Stimulated activated CD4-positive, alpha-beta T cell treated with anti-CD3 and anti-CD28 coated beads, TNF-alpha, amount 100 ng/mL, for 48 hours (primary cell): ENCODE measurements at places on chromosomes 5 and 9.

DNA sequence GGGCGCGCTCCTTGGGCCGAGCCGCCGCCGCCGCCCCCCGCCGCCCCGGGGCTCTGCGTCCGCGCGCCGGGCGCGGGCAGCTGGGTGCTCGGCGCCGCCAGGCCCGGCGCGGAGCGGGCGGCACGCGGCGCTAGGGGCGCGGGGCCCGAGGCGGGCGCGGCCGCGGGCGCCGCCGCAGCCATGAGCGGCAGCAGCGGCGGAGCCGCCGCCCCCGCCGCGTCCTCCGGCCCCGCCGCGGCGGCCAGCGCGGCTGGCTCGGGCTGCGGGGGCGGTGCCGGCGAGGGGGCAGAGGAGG is 351 bp downstream of the TRIO start:
- DNase-seq = no peak

- DNase-seq = no peak
Observed at GRCh38 chr5:72377910-72378638, 57.9 kb downstream of the PTCD2 start.

GRCh38 chr5:134132372-134133187 is 18.1 kb downstream of the TCF7 start:
- no peak for DNase-seq

- no peak for DNase-seq
Observed at GRCh38 chr9:36842560-36843530, 191.2 kb downstream of the PAX5 start.

DNA sequence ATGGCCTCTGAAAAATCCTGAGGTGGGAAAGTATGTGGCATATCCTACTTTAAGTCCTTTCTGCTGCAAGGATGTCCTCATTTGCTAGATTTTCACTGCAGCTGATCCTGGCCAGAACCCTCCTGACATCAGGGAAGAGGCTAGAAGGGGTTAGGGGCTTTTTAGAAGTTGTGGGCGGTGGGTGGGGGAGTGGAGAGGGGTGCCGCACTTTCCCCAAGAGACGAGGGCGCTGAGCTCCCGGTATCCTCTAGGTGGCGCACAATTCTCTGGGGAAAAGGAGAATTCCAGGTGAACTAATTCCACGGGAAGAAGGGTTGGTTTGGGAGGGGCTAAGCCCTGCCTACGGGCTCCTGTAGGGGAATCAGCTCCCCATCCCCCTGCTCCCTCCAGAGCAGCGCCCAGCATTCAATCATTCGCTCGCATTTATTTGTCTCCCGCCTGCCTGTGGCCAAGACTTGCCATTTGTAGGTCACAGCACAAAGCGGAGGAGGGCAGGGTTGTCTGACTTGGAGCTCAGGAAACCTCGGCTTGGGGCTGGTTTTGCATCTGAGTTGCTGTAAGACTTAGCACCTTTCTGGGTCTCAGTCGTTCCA is 42.9 kb upstream of the HAND1 start:
- DNase-seq = no peak

- DNase-seq = no peak
Observed at GRCh38 chr5:74626386-74627222, 13.9 kb downstream of the ENC1 start.

DNA sequence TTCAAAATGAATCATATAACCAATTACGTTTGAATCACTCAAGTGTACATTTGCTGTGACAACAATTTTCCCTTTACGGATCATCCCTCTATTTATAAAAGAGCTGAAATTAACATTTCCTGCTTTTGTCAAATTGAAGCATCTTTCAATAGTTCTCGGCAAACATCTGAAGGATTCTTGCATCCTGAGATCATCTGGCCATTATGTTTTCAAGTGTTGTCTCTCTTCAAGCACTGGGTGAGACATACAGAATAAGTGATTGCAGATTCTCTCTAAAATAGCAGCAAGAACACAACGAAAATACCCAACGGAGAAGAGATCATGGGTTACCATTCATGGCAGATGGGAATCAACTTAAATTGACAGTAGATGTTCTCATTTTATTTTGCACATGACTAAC is 283.4 kb upstream of the GRAMD2B start:
- DNase-seq = no peak

- no peak for DNase-seq
Observed at GRCh38 chr9:125472926-125473701, 211.5 kb downstream of the GAPVD1 start.

DNA sequence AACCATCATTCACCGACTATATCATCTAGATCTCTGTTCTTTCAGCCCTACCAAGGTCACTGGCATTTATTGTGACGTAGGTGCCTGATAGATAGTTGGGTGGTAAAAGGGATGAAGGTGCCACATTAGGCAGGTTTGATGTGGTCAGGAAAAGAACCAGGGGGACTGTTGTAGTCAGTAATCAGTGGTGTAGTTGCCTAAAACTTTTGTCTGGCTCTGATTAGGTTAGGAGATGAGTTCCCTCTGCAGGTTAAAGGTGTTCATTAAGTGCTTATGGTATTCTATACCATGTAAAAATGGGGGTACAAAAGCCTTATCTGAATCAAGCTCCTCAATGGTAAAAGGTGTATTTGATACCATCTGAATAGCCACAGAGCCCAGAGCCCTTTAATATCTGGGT is 55.6 kb downstream of the KCNN2 start:
- no peak for DNase-seq

DNA sequence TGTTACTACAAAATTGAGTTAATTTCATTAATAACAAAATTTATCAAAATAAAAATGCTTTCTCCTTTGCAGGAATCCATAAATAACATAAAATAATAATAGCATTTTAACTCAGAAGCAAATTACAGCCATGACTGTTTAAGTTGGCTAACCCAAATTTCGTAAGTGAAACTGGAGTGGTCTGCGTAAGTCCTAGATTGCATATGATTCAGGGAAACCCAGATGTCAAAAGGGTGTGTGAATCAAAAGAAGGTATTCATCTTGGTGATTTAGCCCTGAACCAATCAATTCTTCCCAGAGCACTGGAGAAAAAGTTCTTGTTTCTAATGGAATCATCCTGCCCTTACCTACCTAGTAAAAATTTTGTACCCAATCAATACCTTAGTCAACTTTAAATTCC is 547.6 kb downstream of the RAB3C start:
- no peak for DNase-seq

DNA sequence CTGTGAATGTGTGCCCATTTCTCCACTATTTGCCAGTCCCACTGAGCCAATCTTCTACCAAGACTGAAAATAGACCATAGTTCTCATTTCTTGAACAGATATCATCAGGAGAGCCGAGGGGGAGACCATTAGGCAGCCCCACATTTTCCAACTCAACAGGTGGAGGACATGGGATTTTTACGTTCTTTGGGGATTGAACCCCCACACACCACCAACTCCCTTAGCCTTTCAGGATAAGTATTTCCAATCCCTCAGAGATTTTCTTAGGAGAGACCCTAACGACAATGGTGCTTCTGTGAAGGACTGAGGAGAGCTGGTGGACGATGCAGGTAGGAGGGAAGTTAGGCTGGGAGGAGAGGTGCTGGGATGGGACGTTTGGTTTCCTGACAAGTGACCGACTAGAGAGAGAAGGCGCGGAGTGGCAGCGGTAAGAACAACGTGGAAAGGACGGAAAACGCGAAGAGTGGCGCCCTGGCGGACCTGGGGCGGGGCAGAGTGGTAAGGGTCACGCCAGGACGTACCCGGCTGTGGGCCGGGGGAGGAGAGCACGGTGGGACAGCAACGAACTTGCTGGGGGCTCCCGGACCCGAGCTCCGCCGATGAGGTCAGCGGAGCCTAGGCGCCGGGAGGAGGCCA is 681 bp upstream of the CHSY3 start:
- no peak for DNase-seq

DNA sequence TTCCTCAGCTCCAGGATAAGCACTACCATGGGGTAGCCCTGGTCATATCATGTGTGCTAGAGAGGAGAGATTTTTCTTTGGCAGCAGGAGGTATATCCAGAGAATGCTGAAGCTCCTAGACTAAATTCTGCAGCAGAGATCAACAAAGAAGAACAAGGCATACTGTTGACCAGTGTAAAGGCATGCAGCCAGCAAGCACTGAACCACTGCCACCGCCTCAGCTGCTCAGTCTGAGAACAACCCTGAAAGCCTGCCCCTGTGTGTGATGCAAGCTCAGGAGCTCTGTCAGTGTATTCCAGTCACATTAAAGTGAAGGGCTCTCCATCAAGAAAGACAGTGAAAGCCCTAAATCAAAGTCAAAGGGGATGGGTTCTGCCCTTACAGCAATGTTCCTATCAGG is 439.5 kb upstream of the CD180 start:
- DNase-seq = no peak

- no peak for DNase-seq
Observed at GRCh38 chr9:132447346-132447745, 37.3 kb downstream of the CFAP77 start.

DNA sequence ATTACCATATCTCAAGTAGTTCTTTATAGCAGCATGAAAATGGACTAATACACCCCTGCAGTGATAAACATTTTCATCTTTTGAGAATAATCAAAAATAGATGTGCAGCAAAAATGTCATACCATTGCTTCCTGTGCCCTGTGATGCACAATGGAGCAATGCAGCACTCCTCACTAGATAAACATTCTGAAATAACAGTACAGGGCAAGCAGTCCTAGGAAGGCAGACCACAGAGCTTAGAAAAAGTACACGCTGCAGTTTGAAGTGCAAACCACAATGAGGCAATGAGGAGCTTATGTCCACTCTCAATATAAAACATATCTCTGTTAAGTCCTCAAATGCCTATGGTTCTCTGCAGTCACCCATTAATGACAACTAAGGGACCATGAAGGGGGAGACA is 367.6 kb downstream of the PDE4D start:
- no peak for DNase-seq
